NCI-H526 (cell line): ENCODE measurements at places on chromosomes 3 and 15.

GRCh38 chr15:85408270-85408746, 27.9 kb downstream of the AKAP13 start:
- no peak for DNase-seq

DNA sequence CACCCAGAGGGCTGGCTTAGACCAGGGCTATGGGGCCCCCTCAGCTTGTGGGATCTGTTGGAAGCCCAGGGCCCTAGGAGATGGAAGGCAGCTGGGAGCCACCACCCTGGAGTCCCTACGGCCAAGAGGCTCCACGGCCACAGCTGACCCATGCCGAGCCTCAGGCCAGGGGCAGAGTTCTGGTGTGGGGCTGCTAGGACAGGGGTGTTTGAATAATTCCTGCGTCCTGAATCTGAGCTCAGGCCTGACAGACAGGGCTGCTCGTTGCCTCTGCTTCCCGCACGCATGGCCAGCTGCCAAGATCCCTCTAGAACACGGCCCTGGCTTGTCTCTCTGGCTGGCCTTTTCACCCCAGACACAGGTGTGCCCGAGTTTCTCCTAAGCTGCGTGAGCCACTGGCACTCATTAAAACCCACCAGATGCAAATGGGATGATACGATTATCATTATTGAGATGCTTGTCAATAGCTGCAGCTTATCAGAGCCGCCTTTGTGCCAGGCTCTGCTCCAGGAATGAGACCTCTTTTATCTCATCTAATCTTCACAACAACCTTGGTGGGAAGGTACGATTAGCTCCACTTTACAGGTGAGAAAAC, 70.2 kb downstream of the EFCAB12 start:
- DNase-seq, result no peak

DNA sequence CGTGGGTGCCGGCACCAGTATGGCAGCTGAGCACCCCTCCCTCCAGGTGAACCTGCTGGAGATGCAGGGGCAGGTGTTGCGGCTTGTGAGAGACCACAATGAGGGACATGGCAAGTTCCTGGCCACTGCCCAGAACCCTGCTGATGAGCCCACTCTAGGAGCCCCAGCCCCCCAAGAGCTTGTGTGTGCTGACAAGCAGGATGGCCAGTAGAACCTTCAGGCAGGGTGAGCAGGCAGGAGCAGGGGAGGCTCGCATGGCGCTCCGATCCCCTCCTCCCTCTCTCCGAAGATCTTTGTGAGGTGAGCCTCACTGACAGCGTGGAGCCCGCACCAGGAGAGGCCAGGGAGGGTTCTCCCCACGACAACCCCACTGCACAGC, 29.8 kb downstream of the NGRN start:
- no peak for DNase-seq

GRCh38 chr3:77524463-77524862, 484.6 kb downstream of the ROBO2 start:
- DNase-seq, result no peak

GRCh38 chr15:89569090-89569745, 6.1 kb upstream of the TICRR start:
- DNase-seq, result no peak

DNA sequence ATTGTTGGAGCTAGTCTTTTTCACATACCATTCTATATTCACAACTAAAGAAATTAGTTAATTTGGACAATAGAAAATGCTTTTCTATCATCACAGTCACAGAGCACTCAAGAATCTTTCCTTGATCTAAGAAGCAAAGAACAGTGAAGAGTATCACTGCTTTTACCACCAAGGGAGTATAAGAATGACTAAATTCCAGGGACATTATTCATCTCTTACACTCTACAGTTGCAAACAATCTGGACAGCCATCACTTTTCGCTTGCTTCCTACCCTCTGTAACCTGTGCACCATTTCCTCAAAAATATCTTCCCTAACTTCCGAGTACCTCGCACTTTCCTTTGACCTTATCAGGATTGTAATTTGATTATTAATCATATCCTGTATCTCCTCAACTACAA, 359.5 kb upstream of the TMCO5A start:
- DNase-seq, result no peak

GRCh38 chr15:100694381-100695021, 92.1 kb downstream of the ASB7 start:
- DNase-seq, result no peak

DNA sequence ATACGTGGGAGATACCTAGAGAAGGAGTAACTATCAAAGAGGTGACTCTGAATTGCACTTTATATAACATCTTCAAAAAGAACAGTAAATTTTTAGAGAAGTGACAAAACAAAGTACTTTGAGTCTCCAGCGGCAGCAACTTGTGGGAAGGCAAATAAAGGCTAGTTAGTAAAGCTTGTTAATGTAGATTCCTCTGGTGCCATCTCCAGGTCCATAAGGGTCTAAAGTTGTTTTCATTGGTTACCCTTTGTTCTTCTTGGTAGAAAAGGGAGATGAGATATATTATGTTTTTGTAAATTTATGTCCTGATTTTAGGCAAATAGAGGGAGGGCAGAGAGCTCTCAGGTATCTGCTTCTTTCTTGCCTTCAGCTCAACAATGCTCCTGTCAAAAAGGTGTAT, 161.6 kb downstream of the MYRIP start:
- no peak for DNase-seq

- peak; percentile 49 for DNase-seq
Measured at GRCh38 chr3:127598841-127599570, 795 bp downstream of the MCM2 start.

DNA sequence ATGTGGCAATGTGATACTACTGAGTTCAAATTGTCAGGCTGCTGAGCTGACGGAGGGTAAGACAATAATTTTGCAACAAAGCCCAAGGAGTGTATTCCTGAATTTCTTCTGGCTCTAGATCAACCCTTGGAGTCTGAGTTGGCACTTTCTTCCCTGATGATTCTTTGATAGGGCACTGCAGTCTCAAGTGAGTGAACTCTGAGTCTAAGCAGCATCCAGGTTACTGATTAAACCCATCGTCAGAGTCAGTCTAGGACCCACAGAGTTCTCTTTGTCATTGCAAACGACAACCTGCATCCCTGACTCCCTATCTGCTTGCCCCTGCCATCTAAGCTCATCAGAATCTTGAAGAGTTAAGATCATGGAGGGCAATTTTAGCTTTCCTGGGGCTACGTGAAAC, 58.6 kb downstream of the MME start:
- DNase-seq, result no peak

DNA sequence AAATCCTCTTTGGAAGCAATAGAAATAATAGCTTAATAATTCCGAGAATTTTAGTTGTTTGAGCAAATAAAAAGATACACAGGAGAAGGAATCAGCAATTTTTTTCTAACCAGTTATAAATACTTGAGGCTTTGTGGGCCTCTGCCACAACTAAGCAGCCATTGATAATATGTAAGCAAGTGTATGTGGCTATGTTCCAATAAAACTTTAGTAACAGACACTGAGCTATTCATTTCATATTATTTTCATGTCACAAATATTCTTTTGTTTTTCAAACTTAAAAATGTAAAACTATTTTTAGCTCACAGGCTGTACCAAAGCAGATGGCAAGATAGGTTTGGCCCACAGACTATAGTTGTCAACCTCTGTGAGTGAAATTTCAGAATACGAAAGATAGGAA, 85.7 kb downstream of the MSL2 start:
- no peak for DNase-seq

- DNase-seq, result no peak
Measured at GRCh38 chr15:42163947-42164550, 7.6 kb upstream of the PLA2G4F start.

- DNase-seq, result peak; percentile 79
Measured at GRCh38 chr3:187318819-187319616, 27.5 kb upstream of the MASP1 start.

DNA sequence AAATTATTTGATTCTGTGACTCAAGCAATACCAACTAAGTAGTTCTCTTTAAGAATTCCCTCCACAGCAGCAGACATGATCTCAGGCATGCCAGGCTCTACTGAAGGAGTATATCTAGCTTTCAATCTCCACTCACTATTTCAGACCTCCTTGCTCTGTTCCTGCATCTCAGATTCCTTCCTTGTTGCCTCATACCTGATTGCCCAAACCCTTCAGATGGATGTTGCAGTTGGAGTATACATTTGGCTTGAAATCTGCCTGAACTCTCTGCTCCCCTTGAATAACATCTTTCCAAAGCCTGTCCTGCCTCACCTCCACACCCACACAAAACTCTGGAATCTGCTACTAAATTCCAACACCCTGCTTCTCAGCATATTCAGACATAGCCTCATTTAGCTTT, 19.8 kb upstream of the TM4SF4 start:
- no peak for DNase-seq

DNA sequence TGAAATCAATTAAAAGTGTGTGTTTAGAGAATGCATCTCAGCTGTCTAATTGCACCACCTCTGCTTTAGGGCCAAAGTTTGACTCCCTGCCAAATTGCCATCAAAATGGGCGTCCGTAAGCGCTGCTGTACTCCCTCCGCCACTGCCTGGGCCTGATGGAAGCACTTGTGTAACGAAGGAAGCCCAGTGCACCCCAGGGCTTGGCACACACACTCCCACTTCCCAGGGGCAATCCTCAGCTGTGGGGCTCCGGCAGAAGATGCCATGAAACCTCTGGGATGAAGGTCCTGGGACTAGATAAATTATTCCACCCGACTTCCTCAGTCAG, 137.8 kb downstream of the RORA start:
- DNase-seq, result no peak
